A375 (cell line): ENCODE measurements at places on chromosomes 16 and 17. TPM values are rescaled to one million over a fixed set of nuclear protein-coding genes. Genes with fewer than 3 reads are reported as not detected.

SDR42E1 gene
- total RNA-seq: 0.04 TPM in 1 of 2 replicates, not detected in the other

TBX6 gene
- 0.64 and 1.6 TPM in 2 replicates for total RNA-seq

SMIM22 gene
- not detected in 2 replicates for total RNA-seq

KAT2A gene
- total RNA-seq: 23.5 and 36.3 TPM in 2 replicates

IKZF3 gene
- total RNA-seq: 0.08 and 0.29 TPM in 2 replicates

KCNH4 gene
- 0.03 and 0.04 TPM in 2 replicates for total RNA-seq

PRSS22 gene
- not detected in 2 replicates for total RNA-seq

BCL6B gene
- total RNA-seq: not detected in 2 replicates

FBXW10 gene
- total RNA-seq: not detected in 2 replicates

ZFP3 gene
- total RNA-seq: not detected in 2 replicates

TP53TG3C gene
- 0.90 and 1.1 TPM in 2 replicates for total RNA-seq

KRTAP4-6 gene
- not detected in 2 replicates for total RNA-seq

TMEM238L gene
- not detected in 2 replicates for total RNA-seq

CPNE7 gene
- total RNA-seq: 8.8 and 12.0 TPM in 2 replicates

CYLD gene
- 10.4 and 13.8 TPM in 2 replicates for total RNA-seq

PIK3R5 gene
- total RNA-seq: not detected in 2 replicates

WNT3 gene
- 2.0 and 2.5 TPM in 2 replicates for total RNA-seq

NME3 gene
- 89.3 and 122 TPM in 2 replicates for total RNA-seq

ABCC3 gene
- total RNA-seq: 22.4 and 22.9 TPM in 2 replicates

EVPL gene
- 0.03 TPM in 1 of 2 replicates, not detected in the other for total RNA-seq

GDPD1 gene
- 2.9 and 4.0 TPM in 2 replicates for total RNA-seq

PTX4 gene
- total RNA-seq: not detected in 2 replicates

KRT31 gene
- not detected in 2 replicates for total RNA-seq

KCTD2 gene
- 10.0 and 11.9 TPM in 2 replicates for total RNA-seq

ABCC12 gene
- total RNA-seq: 0.11 TPM in 1 of 2 replicates, not detected in the other

GPR142 gene
- total RNA-seq: not detected in 2 replicates

FAM171A2 gene
- 2.4 and 2.5 TPM in 2 replicates for total RNA-seq

CTRB2 gene
- 0.26 TPM in 1 of 2 replicates, not detected in the other for total RNA-seq

MYH2 gene
- total RNA-seq: not detected in 2 replicates

CDH13 gene
- 92.9 and 112 TPM in 2 replicates for total RNA-seq

CCL18 gene
- total RNA-seq: not detected in 2 replicates

TBC1D3I gene
- total RNA-seq: not detected in 2 replicates

PMP22 gene
- 90.2 and 94.7 TPM in 2 replicates for total RNA-seq

KREMEN2 gene
- total RNA-seq: 2.4 and 4.1 TPM in 2 replicates

CCL4 gene
- total RNA-seq: 0.72 TPM in 1 of 2 replicates, not detected in the other

NRN1L gene
- total RNA-seq: 0.30 TPM in 1 of 2 replicates, not detected in the other

ACSM2A gene
- not detected in 2 replicates for total RNA-seq

PLA2G10 gene
- not detected in 2 replicates for total RNA-seq

ALG1 gene
- 28.3 and 31.5 TPM in 2 replicates for total RNA-seq
